ENCODE measurements at places on chromosomes 11 and 22. TPM values are rescaled to one million over a fixed set of nuclear protein-coding genes. Genes with fewer than 3 reads are reported as not detected.

DNA sequence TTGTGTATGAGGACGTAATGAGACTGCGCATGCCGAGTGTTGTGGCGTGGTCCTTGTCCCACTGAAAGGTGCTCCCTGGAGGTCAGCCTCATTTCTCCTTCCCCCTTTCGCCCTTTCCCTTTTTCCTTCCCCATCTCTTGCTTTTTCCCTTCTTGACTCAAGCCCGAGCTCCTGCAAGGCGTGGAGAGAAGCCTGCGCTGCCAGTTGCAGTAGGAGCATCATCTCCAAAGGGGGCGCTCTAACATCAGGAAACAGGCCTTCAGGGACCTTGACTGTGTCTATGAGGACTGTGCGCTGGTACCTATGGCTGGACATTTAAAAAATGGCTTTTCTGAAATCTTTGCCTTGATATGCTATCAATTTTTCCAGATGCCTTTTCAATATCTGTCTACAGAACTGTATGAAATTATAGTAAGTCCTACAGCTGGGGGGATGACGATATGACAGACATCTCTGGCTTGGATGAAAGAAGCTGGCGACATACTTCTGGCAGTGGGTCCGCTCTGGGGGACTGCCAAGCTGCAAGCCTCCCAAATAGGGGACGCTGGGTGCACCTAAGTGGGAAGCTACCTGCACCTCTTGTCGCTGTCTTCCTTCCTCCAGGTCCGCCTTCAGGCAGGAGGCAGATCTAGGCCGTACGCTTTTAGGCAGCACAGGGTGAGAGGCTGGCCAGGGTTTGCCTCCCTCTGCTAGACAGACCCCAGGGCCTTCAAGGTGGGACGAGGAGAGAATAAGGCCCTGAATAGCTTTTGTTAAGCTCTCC lies 96.5 kb downstream of the NXPE2 start:
- no peak overlapping the region for H3K4me3 ChIP-seq
- no peak overlapping the region for H3K27ac ChIP-seq
- DNase-seq, result no peak

- H3K27ac ChIP-seq, result no peak overlapping the region
- H3K4me3 ChIP-seq, result no peak overlapping the region
- H3K27me3 ChIP-seq, result no peaks in the 10 kb centered on the region
- DNase-seq, result peak; percentile 36
- no peaks in the 10 kb centered on the region for H3K36me3 ChIP-seq
These were observed 82.8 kb downstream of the FLI1 start for GRCh38 chr11:128776424-128777284.

- DNase-seq, result no peak
- H3K27ac ChIP-seq, result no peak overlapping the region
- H3K36me3 ChIP-seq, result no peaks in the 10 kb centered on the region
- H3K27me3 ChIP-seq, result no peaks in the 10 kb centered on the region
- H3K4me3 ChIP-seq, result no peak overlapping the region
- H3K4me1 ChIP-seq, result no peaks in the 10 kb centered on the region
These were observed 10.7 kb downstream of the MYEOV start for GRCh38 chr11:69304686-69305085.

DNA sequence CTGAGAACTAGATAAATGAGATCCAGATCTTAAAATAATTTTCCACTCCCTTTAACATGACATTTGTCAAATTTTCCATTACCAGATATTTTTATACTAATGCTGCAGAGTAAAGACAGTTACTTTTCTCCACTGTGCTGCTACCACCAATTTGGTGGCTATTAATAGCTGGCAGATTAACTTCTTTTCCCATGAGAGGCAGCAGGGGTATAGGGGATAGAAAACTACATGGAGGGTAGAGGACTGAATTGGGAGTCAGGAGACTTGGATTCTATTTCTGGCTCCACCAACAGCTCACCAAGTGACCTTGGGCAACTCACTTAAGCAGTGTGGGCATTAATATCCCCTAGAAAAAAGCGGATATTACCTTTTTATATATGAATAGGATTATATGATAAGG lies 69.2 kb downstream of the KIF18A start:
- no peak overlapping the region for H3K27ac ChIP-seq
- H3K36me3 ChIP-seq, result no peaks in the 10 kb centered on the region
- H3K4me1 ChIP-seq, result no peaks in the 10 kb centered on the region

- no peak for DNase-seq
- H3K27me3 ChIP-seq, result no peaks in the 10 kb centered on the region
- no peak overlapping the region for H3K27ac ChIP-seq
- no peak overlapping the region for H3K4me3 ChIP-seq
- no peaks in the 10 kb centered on the region for H3K36me3 ChIP-seq
These were observed 892.9 kb downstream of the OPCML start for GRCh38 chr11:132639403-132639802.

- no peak overlapping the region for H3K27ac ChIP-seq
- H3K4me1 ChIP-seq, result no peaks in the 10 kb centered on the region
- H3K4me3 ChIP-seq, result no peak overlapping the region
These were observed 47.6 kb upstream of the PARVG start for GRCh38 chr22:44133161-44133560.

- no peaks in the 10 kb centered on the region for H3K36me3 ChIP-seq
- peaks cover 13% of the 10 kb centered on the region for H3K4me1 ChIP-seq
- H3K4me3 ChIP-seq, result peak overlapping the region; percentile 70
- H3K27me3 ChIP-seq, result no peaks in the 10 kb centered on the region
- H3K27ac ChIP-seq, result peak overlapping the region; percentile 76
These were observed 1.3 kb downstream of the PPP1R14B start for GRCh38 chr11:64245401-64245796.

GRCh38 chr22:29200901-29201300 lies 4.8 kb upstream of the EMID1 start:
- H3K36me3 ChIP-seq, result no peaks in the 10 kb centered on the region
- H3K27ac ChIP-seq, result no peak overlapping the region
- no peak for DNase-seq
- no peaks in the 10 kb centered on the region for H3K4me1 ChIP-seq

GRCh38 chr11:19868281-19868821 lies 155.7 kb downstream of the NAV2 start:
- no peaks in the 10 kb centered on the region for H3K4me1 ChIP-seq
- DNase-seq, result no peak
- no peaks in the 10 kb centered on the region for H3K27me3 ChIP-seq
- H3K4me3 ChIP-seq, result no peak overlapping the region
- peaks cover 2% of the 10 kb centered on the region for H3K36me3 ChIP-seq

DNA sequence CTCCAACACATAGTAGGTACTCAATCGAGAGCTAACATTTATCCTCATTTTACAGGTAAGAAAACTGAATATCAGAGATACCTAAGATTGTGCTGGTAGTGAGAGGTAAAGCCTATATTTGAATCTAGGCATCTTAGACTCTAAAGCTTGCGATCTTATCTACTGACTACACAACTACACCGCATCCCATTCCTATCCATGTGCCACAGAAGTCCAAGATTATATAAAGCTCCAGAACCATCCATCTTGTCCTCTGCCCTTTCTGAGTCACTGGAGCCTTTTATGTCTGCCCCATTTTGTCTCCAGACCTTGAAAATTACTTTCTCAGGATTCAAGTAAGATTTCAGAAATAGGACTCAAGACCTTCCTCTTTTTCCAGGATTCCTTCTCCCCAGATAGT lies 84.4 kb downstream of the OR5AK2 start:
- no peaks in the 10 kb centered on the region for H3K27me3 ChIP-seq
- H3K36me3 ChIP-seq, result no peaks in the 10 kb centered on the region
- no peak overlapping the region for H3K4me3 ChIP-seq
- no peak for DNase-seq
- no peaks in the 10 kb centered on the region for H3K4me1 ChIP-seq
- no peak overlapping the region for H3K27ac ChIP-seq

GRCh38 chr11:120819437-120820365 lies 204.2 kb upstream of the TBCEL start:
- H3K27me3 ChIP-seq, result no peaks in the 10 kb centered on the region
- no peak overlapping the region for H3K27ac ChIP-seq
- H3K36me3 ChIP-seq, result no peaks in the 10 kb centered on the region

DNA sequence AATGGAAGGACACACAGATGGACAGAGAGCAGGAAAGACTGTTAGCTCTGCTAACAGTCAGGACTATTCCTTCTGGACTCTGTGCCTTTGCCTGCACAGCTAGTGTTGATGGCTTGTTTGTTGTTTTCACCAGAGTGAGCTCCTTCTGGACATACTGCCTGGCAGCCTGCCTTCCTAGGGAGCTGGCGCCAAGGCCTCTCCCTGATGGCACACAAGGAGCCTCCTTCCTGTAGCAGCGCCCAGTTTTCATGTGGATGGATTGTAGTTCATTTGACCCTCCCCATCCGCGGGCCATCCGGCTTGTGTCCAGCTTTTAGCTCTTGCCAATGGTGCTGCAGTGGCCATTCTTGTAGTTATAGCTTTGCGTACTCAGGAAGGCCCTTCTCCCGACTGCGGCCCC lies 16.6 kb upstream of the BCR start:
- H3K4me1 ChIP-seq, result no peaks in the 10 kb centered on the region
- H3K27me3 ChIP-seq, result no peaks in the 10 kb centered on the region
- H3K4me3 ChIP-seq, result no peak overlapping the region
- H3K27ac ChIP-seq, result no peak overlapping the region
- H3K36me3 ChIP-seq, result no peaks in the 10 kb centered on the region

DNA sequence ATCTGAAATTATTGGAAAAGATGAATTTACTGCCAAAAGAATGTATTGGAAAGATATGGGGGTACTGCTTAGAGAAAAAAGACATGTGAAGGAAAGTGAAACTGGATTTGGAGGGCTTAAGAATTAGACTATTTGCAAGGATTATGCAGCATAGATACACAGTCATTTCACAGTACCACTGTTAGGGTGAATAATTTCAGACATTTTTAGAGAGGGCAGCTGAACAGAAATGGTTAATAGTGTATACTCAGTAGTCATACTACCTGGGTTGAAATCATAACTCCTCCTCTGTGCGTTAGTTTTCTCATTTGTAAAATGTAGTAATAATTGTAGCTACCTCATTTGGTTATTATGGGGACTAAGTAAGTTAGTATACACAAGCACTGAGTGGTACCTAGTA lies 33.0 kb downstream of the GAS2 start:
- no peaks in the 10 kb centered on the region for H3K27me3 ChIP-seq
- H3K27ac ChIP-seq, result no peak overlapping the region
- no peak overlapping the region for H3K4me3 ChIP-seq
- no peaks in the 10 kb centered on the region for H3K36me3 ChIP-seq
- no peak for DNase-seq

DNA sequence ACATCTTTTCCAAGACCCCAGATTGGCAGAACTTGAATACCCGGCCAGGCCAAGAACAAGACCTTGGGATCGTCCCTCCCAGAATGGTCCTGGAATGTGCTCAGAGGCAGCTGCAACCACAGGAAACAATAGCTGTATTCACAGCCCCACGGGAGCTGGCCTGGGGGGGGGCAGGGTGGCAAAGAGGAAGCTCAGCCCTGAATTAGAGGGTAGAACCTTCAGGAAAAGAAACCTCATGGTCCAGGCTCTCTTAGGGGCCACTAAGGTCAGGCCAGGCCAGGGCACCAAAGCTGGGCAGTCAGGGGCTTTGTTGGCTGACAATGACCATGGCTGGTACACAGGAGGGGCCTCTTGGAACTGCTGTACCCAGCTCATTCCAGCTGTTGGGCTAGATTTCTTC lies 17.3 kb downstream of the RPL27A start:
- no peaks in the 10 kb centered on the region for H3K27me3 ChIP-seq
- peak overlapping the region; percentile 74 for H3K27ac ChIP-seq
- H3K36me3 ChIP-seq, result peaks cover 5% of the 10 kb centered on the region

DNA sequence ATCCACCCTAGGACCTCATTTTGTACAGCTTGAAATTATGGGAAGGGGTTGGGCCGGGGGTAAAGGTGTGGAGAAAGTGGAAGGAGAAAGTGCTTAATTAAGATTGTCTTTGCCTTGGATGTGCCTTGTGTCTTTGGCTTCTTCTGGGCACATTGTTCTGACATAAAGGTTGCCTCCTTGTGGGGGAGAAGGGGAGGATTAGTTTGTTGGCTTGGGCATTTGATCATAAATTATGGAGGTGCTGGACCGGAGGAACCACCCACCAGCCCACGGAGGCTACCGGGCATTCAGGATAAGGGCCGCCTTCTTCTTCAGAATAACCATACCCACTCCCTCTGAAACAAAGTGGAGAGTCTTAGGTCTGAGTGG lies 1.3 kb downstream of the PAFAH1B2 start:
- H3K4me3 ChIP-seq, result peak overlapping the region; percentile 85
- no peaks in the 10 kb centered on the region for H3K36me3 ChIP-seq

DNA sequence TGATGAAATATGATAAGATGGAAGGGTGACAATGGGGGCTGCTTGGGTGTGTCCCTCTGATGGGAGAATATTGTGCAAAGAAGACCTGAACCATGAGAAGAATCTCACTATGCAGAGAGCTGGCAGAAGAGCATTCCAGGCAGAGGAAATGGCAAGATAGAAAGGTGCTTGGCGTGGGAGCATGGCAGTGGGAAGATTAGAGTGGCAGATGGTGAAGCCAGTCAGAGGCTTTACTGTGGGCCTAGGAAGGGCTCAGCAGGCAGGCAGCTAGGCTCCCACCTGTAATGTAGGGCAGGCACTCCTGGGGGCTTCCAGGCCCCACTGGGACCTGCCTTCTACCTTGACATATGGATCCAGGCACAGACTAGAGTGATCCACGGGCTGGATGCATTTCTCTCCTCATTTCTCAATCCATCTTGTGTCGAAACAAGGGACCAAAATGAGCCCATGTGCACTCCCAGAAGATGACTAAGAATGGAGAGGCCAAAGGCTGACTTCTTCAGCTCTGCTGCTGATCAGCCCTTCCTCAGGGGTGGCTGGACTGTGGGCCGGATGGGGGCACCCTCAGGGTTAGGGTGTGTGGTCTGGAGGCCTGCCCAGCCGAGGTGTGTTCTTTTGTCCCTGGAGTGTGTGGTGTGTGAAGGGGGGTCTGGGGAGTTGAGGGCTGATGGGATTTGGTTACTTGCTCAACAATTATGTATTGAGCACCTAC lies 88.3 kb downstream of the TSPAN18 start:
- H3K4me1 ChIP-seq, result no peaks in the 10 kb centered on the region
- H3K27ac ChIP-seq, result no peak overlapping the region
- no peak for DNase-seq

ESAM gene
- total RNA-seq, result 5.0 TPM

MUC5AC gene
- total RNA-seq, result not detected

RFPL2 gene
- total RNA-seq, result not detected

SLC7A4 gene
- total RNA-seq, result not detected

RHOD gene
- 17.7 TPM for total RNA-seq

GVQW3 gene
- total RNA-seq, result 2.3 TPM

MACROD1 gene
- 33.1 TPM for total RNA-seq

TMEM151A gene
- total RNA-seq, result 0.69 TPM

Data from pancreas (tissue), 10 donors.